H7 (cell line): ENCODE measurements at places on chromosomes 16 and 17. TPM values are rescaled to one million over a fixed set of nuclear protein-coding genes. Genes with fewer than 3 reads are reported as not detected.
A peak's percentile ranks its signal among the peaks of the same experiment; 100 is the strongest.

- peak; percentile 2 for DNase-seq
These were observed 28.2 kb downstream of the MRC2 start for GRCh38 chr17:62655656-62656055.

DNA sequence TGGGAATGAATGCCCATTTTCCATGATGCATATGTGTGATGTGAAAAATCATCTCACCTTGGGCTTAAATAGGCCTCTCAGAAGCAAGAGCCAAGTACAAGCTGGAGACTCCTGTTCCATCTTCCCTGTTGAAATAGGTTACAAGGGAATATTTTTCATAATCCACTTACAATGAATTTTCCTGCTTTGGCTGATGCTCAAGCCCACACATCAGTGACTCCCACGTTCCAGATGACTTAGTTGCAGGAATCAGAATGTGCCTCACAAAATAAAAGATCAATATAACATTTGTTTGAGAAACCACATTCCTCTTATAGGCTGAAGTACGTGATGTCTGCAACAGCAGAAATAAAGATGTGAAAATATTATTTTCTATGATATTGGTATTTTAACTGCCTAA lies 24.1 kb downstream of the ANKFN1 start:
- no peak for DNase-seq

GRCh38 chr16:69187446-69188235 lies 677 bp downstream of the SNTB2 start:
- DNase-seq, result peak; percentile 82

DNA sequence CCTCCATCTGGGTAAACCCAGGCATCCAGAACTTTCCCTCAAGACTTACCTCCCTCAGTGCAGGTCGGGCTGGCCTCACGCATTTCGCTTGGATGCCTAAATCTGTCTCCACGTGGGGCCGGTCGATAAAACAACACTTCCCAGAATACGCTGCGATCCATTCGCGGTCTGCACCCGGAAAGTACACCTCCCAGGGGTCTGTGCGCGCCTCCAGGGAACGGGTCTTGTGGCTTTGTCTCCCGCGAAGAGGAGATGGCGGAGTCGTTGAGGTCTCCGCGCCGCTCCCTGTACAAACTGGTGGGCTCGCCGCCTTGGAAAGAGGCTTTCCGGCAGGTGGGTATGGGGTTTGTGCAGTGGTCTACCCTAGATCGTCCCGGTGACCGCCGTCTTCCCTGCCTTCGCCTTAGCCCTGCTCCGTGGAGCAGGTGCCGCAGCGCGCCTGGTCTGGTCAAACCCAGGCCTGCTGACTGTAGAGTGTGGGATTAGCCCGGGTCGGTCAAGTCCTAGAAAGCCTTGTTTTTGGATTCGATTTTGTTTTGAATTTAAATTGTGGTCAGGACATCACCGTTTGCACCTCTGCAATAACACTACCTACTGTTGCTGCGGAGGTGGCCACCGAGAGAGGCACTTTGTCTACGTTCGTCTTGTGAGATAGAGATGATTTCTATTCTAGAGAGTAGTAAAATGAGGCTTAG lies at the start of gene RPAIN:
RPAIN (plus strand) TSS at position 224 of the 695 bp plus-strand sequence; CDS start at position 253, 29 bp downstream.
- peak; percentile 87 for DNase-seq

DNA sequence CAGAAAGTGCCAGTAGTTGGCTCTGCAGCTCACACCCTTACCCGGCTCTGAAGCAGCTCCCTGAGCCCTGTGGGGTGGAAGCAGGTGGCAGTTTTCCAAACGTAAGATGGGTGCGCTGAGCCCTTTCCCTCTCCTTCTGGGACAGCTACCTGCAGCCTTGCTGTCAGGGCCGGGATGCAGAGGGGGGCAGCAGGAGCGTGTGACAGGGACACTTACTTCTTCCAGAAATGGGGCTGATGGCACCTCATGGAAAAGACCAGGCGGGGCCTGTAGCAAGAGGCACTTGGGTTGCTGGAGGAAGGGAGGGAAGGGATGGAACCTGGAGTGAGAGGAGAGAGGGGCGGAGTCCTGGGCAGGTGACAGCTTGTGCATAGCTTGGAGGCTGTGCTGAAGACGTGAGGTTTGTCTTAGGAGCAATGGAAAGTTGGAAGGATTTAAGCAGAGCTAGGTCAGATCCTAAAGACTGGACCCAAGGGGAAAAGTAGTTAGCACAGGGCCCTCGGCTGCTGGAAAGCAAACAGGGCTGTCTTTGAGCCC lies 216.8 kb upstream of the RPL38 start:
- DNase-seq, result peak; percentile 51

DNA sequence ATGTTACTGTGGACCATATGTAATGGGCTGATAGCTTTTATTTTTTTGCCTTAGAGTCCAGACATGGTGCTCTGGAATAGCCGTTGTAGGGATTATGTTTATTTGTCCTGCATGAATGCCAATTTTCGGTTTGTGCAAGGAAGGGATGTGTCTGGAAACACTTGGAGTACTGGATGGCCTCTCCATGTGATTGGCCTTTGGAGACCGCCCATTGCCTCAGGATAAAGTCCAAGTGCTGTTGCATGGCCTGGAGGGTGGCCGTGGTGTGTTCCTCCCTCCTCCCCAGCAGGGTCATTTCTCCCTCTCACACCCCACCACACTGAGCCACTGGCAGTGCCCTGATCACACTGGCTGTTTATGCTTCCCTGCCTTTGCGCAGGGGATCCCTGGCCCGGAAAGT lies 93.9 kb downstream of the MSI2 start:
- no peak for DNase-seq

DNA sequence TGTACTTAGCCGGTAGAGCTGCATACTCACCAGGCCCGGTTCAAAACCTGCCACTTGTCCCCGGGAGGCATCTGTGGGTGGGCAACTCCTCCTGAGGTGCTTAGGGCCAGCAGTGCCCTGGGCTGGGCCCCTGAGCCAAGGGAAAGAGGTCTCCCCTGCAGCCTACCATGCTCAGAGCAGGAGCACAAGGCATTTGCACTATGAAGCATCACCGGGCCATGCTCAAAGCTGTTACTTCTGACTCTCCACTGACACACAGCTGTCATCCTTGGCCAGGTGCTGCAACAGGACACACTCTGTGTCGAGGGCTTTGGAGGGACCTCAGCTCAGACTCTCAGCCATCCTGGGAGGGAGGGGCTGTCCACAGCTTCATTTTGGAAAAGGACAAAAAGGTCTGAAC lies 37.2 kb downstream of the SLC38A8 start:
- no peak for DNase-seq

DNA sequence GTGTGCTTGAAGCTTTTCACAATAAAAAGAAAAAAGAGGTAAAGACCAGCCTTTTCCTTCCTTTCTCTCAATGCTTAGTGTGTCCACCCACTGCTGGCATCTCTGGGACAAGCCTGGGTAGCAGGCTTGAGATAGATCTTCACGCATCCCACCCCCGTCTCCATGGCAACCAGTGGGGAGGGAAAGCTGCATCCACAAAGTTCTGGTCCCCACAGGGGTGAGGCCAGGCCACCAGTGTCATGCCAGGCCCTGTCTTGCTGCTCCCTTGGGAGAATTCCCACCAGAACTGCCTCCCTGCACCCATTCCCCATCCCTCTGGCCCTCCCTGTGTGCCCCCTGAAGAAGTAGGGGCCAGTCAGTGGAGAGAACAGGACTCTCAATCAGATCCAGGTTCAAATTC lies 259.9 kb downstream of the MRTFB start:
- DNase-seq, result no peak

GRCh38 chr16:13863075-13863765 lies 56.7 kb upstream of the ERCC4 start:
- no peak for DNase-seq

DNA sequence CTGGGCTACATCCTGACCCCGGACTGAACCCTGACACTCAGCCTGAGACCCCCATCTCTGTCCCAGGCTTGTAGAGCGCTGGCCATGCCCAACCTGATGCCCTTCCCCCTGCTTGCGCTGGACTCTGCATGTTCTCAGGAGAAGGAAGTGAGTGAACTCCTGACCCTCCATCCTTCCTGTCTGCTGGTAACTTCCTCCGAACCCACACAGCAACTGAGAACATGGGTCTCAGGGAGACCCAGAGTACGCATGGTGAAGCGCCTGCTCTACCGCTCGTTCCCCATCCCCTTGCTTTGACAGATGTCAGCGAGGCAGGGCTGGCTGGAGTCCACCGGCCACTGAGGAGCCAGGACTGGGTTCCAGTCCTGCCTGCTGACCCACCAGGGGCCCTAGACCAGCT lies 6.1 kb downstream of the CAMKK1 start:
- DNase-seq, result no peak

DNA sequence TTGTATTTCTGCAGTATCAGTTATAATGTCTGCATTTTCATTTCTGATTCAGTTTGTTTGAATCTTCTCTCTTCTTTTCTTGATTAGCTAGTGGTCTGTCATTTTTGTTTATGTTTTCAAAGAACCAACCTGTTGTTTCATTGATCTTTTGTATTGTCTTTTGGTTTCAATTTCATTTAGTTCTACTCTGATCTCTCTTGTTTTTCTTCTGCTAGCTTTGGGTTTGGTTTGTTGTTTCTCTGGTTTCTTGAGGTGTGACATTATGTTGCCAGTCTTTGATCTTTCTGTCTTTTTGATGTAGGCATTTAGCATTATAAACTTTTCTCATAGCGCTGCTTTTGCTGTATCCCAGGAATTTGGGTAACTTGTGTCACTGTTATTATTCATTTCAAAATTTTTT lies 107.2 kb downstream of the PHKB start:
- no peak for DNase-seq

DNA sequence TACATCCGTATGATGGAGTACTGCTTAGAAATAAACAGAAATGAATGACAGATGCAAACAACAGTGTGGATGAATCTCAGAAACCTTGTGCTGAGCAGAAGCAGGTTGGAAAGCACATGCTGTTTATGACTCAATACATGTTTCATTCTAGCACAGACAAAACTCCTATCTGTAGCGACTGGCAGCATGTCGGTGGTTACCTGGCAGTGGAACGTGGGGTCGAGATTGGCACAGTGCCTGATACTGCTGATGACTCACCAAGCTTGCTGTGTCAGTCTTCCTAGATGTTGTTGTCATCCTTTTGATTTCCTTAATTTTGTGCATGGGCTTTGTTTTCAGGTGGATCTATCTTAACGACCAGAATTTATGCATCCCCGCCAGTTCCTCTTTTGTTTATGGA lies 62.1 kb downstream of the GAN start:
- no peak for DNase-seq

DNA sequence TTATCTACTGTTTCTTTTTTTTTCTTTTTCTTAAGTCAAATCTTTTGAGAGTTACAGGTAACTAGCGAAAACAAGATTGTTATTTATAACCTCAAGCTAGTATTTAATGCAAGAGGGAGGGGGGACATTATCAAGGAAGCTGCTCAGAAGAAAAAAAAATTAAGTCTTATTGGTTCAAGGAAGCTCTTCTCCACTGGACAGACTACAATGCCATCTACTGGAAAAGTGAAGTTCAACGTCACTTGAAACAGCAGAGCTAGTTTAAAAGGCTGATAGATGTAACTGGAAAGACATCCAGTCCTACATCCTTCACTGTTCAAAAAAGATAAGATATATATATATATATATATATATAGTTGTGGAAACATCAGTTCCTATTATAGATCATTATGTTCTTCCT lies 418.0 kb upstream of the PSMD7 start:
- DNase-seq, result peak; percentile 20

DNA sequence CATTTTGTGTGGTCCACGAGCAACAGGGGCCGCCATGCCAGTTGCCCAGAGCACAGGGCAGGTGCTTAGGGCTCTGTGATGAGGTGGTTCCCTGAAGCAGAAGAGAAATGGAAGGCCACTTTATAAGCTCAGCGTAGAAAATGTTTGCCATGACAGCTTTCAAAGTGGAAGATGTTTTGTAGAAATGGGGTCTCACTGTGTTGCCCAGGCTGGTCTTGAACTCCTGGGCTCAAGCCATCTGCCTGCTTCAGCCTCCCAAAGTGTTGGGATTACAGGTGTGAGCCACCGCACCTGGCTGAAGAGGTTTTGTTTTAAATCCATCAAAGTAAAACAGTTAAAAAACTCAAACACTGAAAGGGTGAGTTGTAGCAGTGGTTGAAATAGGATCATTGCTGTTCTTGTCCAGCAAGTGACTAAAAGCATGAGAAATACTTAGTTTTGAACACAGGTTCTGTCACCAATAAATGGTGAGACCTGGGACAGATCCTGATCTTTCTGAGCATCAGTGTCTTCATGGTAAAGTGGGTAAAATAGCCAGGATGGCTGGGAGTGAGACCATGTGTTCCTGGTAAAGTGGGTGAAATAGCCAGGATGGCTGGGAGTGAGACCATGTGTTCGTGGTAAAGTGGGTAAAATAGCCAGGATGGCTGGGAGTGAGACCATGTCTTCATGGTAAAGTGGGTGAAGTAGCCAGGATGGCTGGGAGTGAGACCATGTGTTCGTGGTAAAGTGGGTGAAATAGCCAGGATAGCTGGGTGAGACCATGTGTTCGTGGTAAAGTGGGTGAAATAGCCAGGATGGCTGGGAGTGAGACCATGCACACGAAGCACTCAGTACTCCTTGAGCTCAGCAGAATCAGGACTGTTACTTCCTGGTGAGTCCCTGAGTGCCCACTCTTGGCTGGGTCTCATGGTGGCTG lies 46.0 kb downstream of the BANP start:
- no peak for DNase-seq

GRCh38 chr17:73189417-73190099 lies 3.3 kb upstream of the COG1 start:
- DNase-seq, result peak; percentile 80

DNA sequence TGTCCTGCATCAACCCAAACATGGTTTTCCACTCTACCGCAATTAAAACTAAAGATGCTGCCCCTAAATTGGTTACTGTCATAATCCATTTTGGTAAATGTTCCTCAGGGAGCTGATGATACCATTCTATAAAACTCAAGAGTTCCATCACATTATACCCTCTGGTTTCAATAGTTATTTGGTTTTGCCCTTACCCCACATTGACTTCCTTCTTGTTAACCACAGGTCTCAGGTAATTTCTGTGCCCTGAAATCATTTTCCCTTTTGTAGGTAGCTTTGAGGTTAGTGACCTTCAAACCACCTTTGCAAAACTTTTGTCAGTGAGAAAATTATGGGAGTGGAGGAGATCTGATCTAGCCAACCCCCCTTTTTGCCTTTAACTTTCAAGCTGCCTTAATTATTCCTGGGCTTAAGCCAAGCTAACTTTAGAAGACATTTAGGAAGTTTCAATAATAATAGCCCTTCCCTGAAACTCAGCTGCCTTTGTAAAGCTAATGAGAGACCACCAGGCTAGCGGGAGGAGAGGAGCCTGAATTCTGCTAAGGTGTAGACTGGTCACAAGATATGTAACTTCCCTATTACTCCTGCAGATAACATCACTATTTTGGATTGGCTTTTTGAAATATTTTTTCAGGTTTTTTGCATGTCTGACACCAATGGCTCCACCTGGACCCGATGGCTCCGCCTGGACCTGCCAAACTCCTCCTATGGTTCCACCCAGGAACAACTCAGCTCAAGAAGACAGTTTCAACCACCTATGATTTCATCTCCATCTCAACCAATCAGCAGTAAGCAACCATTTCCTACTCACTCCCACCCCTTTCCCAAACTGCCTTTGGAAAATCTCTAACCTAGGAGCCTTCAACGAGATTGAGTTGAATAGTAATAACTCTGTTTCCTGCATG lies 224.9 kb downstream of the HS3ST3B1 start:
- DNase-seq, result peak; percentile 51

- no peak for DNase-seq
These were observed 26.8 kb upstream of the CIBAR2 start for GRCh38 chr16:85138825-85139627.

GRCh38 chr16:1612320-1613111 lies at the start of gene CRAMP1:
Gene CRAMP1, plus strand, starts transcription at chr16:1612360. Its CDS starts 2,280 bp downstream, at chr16:1614640.
- DNase-seq, result no peak

CDH5 gene
- not detected in 2 replicates for total RNA-seq

MT3 gene
- 0.31 TPM in 1 of 2 replicates, not detected in the other for total RNA-seq

HP gene
- total RNA-seq, result 1.6 and 9.8 TPM in 2 replicates

CCL22 gene
- total RNA-seq, result not detected in 2 replicates

IRF8 gene
- 0.21 and 2.7 TPM in 2 replicates for total RNA-seq

SOX8 gene
- 10.0 and 12.8 TPM in 2 replicates for total RNA-seq

ABCC11 gene
- total RNA-seq, result 0.03 TPM in 1 of 2 replicates, not detected in the other

FOXN1 gene
- not detected in 2 replicates for total RNA-seq

IGFALS gene
- not detected in 2 replicates for total RNA-seq

ALOX15 gene
- 0.10 and 0.11 TPM in 2 replicates for total RNA-seq
